ENCODE measurements at places on chromosomes 7 and 10.
A peak's percentile ranks its signal among the peaks of the same experiment; 100 is the strongest.

- no peak for DNase-seq
Measured at GRCh38 chr7:116210345-116211005, at the start of gene TES. Gene TES (plus strand): TSS chr7:116210539. CDS start chr7:116210708, 169 bp downstream.

GRCh38 chr10:133010095-133010842, 67.9 kb upstream of the CFAP46 start:
- DNase-seq: no peak

DNA sequence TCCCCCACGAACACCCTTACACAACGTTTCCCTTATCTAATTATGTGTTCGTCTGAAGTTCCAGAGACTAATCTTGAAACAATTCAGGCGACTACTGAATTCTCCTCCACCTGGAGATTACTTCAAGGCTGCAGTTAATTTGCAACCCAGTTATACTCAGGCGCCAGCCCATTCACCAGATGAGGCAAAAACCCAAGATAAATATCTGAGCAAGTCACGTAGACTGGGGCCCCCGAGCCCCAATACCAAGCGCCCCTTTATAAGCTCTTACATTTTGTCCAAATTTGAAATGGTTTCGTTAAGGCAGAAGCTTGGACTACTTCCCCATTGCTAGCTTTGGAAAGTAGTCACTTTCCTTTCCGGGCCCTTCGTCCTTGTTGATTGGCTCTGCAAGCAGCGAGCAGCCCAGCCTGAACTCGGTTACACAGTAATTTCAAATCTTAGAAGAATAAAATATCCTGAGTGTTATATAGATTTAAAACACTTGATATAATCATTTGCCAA, 1.2 kb downstream of the TPK1 start:
- peak; percentile 60 for DNase-seq

- DNase-seq: no peak
Measured at GRCh38 chr7:129191272-129191671, 2.8 kb downstream of the SMO start.

DNA sequence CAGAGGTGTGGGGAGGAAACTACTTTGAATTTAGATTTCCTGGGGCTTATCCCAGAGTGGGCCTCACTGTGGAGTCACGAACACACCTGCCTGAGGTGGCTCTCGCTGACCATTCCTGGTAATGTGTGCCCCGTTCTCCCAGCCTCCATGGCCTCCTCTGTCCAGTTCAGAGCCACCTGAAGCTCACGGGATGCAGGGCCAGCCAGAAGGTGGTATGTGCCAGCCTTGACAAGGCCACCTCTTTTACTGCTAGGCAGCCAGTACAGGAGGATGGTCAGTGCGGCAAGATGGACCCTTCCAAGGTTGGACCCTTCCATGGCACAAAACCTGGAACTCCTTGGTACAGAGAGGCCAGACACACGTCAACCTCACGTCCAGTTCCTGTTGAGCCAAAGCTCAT, 210.3 kb downstream of the DNAJB6 start:
- no peak for DNase-seq

- DNase-seq: peak; percentile 14
Measured at GRCh38 chr10:78545756-78546155, 512.1 kb downstream of the RPS24 start.

DNA sequence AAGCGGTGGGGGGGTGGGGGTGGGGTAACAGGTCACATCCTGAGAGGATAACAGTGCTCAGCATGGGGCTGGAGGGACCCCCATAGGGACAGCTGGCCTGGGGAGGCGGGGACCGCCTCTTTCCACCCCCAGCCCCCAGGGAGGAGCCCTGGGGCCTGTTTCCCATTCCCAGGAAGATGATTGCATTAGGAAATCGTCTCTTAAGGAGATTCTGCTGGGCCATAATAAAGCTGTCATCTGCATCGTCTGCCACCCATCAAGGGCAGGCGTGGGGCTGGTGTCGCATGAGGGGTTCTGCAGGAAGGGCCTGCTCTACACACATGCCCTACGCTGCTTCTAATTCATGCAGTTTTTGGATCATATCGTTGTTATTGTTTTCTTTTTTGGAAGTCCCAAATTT, 17.2 kb downstream of the RET start:
- DNase-seq: no peak

GRCh38 chr10:117689566-117689965, 147.0 kb downstream of the EMX2 start:
- no peak for DNase-seq

DNA sequence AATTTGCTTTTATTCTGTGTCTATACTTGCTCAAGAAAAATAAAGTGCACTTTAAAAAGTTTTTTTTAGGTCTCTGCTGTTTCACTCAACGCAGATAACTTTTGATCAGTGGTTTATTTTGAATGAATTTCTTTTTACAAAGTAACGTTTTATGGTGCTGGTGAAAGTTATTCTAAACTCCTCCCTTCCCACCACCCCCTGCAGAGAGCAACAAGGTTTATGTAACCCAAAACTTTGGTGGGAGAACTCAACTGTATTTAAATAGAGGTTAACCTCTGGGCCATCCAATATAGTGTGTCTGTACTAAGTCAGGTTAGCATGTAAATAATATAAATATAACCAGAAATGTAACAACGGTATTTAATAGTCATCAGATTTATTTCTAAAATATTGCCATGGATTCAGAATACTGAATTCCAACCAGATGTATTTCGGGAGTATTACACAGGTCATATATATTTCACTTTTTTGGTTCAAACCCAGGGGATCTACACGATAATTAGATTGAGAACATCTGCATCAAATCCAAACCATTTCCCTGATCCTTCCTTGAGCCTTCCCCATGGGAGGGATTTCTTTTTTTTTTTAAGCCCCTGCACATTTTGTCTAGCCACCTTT, 3.9 kb upstream of the CUX1 start:
- no peak for DNase-seq

- peak; percentile 63 for DNase-seq
Measured at GRCh38 chr10:110398419-110399105, 93.8 kb upstream of the SMNDC1 start.

GRCh38 chr10:129959544-129960480, 4.3 kb downstream of the EBF3 start:
- no peak for DNase-seq

- DNase-seq: no peak
Measured at GRCh38 chr7:130145424-130146100, 59.6 kb downstream of the TMEM209 start.

DNA sequence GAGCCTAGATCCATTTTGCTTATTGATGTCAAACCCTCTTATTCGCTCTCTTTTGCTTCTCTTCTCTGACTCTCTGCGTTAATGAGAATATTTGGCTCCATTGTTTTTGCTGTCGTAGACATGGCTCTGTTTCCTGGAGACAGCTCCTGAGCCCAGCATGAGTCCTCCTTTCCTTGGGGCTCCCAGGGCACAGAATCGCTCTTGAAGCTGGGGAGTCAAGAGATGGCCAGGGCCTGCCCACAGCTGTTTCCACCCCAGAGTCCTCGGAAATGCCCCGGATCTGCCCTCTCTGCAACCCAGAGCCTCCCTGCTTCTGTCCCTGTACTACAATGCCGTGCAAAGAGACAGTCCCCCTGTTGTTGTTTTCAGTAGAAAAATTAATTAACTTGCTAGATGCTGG, 566.7 kb upstream of the FOXK1 start:
- no peak for DNase-seq

GRCh38 chr7:37832194-37832593, 16.2 kb upstream of the NME8 start:
- DNase-seq: peak; percentile 93

DNA sequence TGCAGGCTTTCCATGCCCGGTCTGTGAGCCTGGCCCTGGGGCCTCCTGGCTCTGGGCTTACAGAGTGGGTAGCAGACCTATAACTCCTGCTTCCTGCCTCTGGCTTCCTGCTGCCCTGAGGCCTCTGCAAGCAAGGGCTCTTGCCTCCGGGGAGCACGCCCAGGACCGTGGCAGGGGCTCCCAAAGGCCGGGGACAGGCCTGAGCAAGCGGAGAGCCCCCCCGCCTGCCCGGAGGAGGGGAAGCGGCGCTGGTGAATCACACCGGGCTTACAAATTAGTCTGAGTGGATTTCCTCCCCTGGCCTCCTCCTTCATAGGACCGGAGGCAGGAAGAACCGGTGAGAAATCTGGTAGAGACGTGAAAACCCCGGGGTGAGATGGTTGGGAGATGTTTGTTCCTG, 1.5 kb upstream of the MYL10 start:
- DNase-seq: no peak

DNA sequence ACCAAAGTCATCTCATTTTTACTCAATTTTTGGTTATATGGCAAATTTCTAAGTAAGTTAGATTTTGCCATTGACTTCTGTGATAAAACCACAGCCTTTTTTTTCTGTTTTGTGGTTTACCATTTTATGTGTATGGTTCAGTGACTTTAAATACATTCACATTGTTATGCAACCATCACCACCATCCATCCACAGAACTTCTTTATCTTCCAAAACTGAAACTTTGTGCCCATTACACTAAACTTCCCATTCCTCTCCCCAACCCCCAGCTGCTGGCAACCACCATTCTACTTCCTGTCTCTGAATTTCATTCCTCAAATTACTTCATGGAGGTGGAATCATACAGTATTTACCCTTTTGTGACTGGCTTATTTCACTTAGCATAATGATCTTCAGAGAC, 280.4 kb upstream of the TCERG1L start:
- DNase-seq: peak; percentile 42

GRCh38 chr7:22113041-22113440, 167.3 kb upstream of the CDCA7L start:
- no peak for DNase-seq

- peak; percentile 84 for DNase-seq
Measured at GRCh38 chr10:90087197-90088023, 386.0 kb downstream of the KIF20B start.

DNA sequence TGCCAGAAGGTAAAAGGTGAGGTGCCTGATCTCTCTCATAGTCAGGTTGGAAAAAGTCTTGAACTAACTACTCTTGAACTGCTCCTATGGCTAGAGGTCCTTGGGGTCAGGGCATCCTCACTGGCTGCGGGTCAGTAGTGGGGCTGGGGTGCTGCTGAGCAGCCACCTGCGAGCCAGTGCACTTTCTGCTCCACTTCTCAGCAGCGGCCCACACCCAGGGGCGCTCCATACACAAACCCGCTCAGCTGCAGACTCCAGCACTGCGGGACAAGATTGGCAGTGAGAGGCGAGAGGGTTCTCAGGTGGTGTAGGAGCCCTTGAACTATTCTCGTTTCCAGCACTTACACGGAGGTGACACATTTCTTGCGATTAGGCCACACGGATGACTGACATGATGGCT, 6.0 kb downstream of the ABCA13 start:
- no peak for DNase-seq

- no peak for DNase-seq
Measured at GRCh38 chr7:135270577-135271254, 37.1 kb downstream of the STRA8 start.

- DNase-seq: no peak
Measured at GRCh38 chr7:138842111-138842510, 44.1 kb upstream of the ATP6V0A4 start.

DNA sequence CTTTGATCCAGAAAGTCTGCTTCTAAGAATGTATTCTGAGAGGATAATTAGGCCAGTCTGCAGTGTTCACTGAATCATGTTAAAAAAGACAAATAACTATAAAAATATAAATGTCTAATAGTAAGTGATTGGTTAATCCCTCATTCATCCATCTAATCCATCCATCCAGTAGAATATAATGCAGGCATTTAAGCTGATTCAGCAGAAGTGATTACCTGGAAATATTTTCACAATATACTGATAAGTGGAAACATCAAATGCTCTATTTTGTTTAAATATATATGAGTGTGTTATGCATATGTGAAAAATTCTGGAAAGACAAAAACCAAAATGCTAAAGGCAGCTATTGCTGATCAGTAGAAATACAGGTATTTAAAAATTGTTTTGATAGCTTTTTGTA, 152.6 kb downstream of the REEP3 start:
- DNase-seq: no peak

GRCh38 chr10:86942441-86943315, 14.7 kb downstream of the MMRN2 start:
- DNase-seq: no peak

GRCh38 chr7:155269766-155270585, 27.7 kb upstream of the INSIG1 start:
- DNase-seq: no peak

DNA sequence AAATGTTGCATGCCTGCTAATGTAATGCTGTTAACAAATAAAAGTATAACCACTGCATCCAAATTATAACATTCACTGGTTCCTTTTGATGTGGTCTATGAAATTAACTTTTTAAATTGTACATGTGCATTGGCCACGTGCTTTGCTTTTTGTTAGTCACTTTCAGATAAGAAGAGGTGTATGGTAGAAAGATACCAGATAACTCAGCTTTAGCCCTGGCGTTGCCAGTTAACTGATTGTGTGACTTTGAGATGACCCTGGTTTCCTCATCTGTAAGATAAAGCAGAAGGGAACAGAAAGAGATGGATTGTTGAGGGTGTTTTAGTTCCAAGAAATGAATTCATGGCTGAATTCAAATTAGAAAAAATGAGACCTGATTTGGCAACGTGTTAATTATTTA, 1.9 kb upstream of the TRDMT1 start:
- peak; percentile 57 for DNase-seq

DNA sequence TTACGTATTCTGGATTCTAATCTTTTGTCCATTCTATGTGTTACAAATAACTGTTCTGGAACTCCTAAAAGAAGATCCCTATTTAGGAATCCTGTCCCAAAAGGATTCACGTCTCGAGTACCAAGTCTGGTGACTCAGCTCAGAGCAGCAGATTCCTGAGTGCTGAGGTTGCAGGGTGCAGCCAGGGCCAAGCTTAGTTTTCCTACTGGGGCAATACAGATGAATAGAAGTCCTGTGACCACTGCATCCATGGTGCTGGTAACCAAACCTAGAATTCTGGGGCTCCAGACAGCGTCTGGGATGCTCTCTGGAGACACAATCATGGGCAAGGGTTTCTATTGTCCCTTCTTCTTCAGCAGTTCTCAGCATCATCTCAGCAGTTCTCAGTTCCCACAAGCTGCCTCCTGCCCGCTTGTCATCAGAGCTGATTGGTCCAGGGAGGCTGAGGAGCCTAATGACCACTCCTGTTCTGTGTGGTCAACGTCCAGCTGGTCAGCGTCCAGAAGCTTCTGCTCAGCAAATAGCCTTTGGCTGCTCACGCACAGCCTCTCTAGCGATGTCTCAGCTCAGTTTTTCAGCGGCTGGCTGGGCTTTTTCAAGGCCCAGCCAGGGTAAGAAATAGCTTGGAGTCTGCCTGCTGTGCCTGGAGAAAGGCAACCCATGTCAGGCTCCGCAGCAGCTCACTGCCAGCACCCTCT, 50.4 kb upstream of the C7orf33 start:
- no peak for DNase-seq

GRCh38 chr10:58930500-58930899, 245.9 kb upstream of the PHYHIPL start:
- DNase-seq: no peak

GRCh38 chr10:25130906-25131305, 43.9 kb upstream of the GPR158 start:
- no peak for DNase-seq

DNA sequence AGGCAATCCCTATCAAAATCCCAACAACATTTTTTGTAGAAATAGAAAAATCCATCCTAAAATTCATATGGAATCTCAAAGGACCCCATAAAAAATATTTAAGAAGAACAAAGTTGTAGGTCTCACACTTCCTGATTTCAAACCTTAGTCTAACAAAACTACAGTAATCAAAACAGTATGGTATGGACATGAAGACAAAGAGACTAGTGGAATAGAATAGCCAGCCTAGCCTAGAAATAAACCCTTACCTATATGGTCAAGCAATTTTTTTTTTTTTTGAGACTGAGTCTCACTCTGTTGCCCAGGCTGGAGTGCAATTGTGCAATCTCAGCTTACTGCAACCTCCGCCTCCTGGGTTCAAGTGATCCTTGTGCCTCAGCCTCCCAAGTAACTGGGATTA, 3.6 kb upstream of the TMEM120A start:
- no peak for DNase-seq
